ENCODE measurements at places on chromosomes 7 and 10.

- DNase-seq, result no peak
These were observed 160.9 kb upstream of the SMIM30 start for GRCh38 chr7:113279256-113279655.

GRCh38 chr7:85184599-85185423 lies 2.0 kb downstream of the SEMA3D start:
- DNase-seq, result no peak

DNA sequence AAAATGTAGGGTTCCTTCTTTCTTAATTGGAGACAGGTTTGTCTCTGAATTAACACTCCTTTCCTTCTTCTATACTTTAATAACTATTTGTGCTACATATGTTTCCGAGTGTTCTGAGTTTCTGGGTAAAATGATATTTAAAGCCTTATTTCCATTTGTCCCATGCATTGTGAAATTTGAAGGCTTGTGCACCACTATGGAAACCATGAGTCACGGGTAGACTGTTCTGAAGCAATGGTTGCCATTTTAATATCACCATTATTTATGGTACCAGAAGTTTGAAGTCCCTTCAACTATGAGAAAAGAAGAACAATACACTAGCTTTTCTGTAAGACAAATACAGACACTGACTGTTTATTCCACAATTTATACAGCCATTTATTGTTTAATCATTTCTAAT lies 44.7 kb upstream of the ZEB1 start:
- DNase-seq, result no peak

DNA sequence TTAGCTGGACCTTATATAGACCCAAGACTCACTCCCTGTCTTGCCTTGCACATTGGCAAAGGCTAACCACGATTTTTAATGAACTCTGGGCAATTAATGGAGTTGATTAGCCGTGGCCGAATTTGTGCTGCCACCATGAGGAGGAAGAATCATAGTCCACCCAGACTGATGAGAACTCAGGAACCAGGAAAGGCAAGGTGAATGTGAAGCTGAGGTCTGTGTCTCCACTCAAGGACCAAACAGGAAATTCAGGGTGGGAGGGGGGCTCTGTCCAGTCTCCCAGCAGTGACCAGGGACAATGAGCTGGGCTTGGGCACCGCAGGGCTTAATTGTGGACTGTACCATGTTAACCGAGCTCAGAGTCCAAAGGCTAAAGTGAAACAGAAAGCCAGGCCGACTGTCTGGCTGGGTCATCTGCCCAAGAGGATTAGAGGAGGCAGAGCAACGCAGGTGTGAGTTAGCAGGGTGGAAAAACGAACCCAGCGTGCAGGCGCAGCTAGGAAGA lies 127.0 kb upstream of the JCAD start:
- no peak for DNase-seq

- no peak for DNase-seq
These were observed 125.1 kb downstream of the CDH23 start for GRCh38 chr10:71521504-71522441.
